Stimulated activated CD4-positive, alpha-beta T cell treated with anti-CD3 and anti-CD28 coated beads, Interleukin-1b, Interleukin-23, amount 100 ng/mL, for 1 hour (primary cell): ENCODE measurements at places on chromosomes 11 and 22.

- no peak for DNase-seq
Observed at GRCh38 chr22:30785527-30785926, 90.9 kb downstream of the OSBP2 start.

DNA sequence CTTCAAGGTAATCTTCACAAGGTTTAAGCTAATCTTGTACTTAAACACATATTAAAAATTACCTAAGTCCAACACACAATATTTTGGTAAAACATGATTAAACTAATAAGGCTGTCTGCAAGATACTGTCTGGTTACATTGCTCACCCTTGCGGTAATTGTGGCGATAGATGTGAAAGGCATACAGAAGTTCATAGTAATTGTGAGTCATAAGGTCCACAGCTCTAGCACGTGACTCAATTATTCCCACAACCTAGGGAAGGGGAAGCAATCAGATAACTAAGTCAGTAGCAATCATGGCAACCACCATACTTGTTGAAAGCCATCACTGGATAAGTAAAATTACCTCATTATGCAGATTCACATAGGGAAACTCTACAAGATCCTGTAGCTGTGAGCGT, 30.5 kb upstream of the FNBP4 start:
- no peak for DNase-seq

- DNase-seq: no peak
Observed at GRCh38 chr22:32855045-32855756, 53.7 kb downstream of the TIMP3 start.

DNA sequence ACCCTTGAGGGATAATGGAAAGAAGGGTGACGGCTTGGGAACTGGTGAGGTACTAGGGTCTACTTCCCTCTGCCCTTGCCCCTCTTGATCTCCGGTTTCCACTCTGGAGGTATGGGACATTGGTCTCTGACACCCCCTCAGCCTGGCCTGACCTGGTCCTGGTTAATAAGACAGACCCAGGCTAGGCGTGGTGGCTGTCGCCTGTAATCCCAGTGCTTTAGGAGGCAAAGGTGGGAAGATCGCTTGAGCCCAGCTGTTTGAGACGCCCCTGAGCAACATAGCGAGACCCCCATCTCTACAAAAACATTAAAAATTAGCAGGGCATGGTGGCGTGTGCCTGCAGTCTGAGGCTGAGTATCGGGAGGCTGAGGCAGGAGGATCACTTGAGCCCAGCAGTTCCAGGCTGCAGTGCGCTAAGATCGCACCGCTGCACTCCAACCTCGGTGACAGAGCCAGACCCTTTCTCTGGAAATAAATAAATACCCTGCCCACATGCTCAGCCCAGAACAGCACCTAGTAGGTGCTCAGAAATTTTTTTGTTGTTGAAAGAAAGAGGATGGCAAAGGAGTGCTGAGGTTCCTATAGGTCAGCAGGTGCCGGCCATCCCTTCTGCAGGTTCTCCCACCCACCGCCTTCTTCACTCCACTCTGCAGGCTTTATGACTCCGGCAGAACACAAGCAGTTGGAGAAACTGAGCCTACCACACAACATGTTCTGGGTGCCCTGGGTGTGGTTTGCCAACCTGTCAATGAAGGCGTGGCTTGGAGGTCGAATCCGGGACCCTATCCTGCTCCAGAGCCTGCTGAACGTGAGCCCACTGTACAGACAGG, 6.3 kb downstream of the BEST1 start:
- DNase-seq: no peak

DNA sequence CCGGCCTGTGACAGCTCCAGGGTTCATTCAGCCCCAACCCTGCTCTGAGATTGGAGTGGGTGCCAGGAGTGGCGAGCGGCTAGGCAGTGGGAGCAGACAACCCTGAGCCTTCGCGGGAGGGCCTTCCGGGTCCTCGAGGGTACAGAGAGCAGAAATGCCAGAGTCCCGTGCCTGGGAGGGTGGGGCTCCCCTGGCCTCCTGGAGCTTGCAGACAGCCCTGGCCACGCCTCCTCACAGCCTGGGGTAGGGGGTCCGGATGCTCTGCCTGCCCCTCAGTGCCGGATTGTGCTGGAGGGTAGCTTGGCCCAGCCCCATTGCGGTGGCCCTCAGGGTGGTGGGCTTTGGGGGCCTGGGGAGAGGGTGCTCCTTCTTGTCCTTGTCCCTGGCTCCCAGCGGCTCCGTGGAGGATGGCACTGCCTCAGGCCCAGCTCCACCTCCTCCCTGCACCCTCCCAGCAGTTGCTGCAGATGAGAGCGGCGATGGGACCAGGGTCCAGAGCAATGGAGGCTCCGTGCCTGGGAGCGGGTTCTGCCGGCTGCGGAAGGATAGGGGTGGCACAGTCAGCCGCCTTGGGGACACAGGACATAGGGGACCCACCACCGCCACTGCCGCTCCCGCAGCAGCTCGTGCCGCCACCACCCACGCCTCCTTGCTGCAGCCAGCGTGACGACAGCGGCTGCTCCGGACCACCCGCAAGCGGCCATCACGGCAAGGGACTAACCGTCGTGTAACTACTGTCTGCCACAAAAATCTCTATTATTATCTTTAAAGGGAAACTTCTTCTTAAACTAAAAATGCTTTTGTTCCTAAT, 34.9 kb upstream of the OR10G7 start:
- no peak for DNase-seq

GRCh38 chr11:6926208-6927029, at the start of gene ZNF215:
Gene ZNF215, plus strand, starts transcription at chr11:6926426. Its CDS starts 5,847 bp downstream, at chr11:6932273.
- no peak for DNase-seq

DNA sequence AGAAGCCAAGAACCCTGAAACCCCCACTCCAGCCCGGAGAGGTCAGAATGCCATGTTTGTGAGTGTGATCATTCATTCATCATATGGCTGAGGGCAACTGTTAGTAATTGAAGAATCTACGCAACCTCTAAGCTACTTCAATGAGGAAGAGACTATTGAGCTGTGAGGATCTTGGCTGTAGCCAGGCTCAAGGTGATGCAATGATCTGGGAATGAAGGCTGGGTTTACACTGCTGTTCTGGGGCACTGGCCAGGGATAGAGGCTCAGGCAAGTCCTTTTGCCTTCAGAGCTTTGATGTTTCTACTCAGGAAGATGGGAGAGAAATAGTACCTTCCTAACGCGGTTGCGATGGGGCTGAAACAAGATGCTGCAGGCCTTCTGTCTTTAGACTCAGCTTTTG, 12.9 kb downstream of the CRYBB2 start:
- no peak for DNase-seq

DNA sequence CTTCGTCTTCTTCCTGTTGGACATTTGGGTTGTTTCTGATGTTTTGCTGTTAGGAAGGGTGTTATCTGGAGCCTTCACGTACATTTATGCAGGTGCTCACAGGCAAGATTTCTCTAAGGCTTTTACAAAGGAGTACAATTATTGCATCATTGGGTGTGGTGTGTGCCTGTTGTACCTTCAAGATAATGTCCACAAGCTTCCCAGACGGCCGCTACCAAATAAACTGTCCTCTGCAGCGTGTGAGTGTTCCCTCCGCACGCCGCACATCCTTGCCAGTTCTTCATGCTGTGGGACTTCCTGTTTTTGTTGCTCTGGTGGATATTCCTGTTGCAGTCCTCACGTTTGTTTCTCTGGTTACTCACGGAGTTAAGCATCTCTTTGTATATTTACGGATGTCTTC, 133.3 kb downstream of the TBC1D22A start:
- no peak for DNase-seq

GRCh38 chr11:2824851-2825250, 60.7 kb downstream of the CDKN1C start:
- no peak for DNase-seq

- no peak for DNase-seq
Observed at GRCh38 chr11:69869311-69869939, 50.2 kb upstream of the FGF3 start.

GRCh38 chr22:27420195-27420816, 381.2 kb downstream of the MN1 start:
- no peak for DNase-seq

DNA sequence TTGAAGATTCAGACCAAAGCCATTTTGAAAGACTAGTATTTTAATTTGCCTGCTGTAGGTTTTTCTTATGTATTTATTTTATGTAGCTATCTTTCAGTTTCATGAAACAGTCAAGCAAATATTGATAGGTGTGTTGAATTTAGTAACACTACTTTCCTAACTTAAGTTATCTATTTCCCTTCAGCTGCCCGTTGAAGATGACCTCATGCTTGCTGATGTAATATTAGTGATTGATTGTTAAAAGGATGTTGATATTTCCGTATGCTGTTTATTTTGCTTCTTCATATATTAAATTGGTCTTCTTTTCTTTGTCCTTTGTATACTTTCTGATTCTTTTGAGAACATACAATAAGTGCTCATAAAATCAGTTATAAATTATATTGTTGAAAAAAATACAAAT, 86.8 kb upstream of the CHORDC1 start:
- no peak for DNase-seq

- DNase-seq: no peak
Observed at GRCh38 chr11:61370349-61371005, 8.3 kb downstream of the TMEM138 start.

DNA sequence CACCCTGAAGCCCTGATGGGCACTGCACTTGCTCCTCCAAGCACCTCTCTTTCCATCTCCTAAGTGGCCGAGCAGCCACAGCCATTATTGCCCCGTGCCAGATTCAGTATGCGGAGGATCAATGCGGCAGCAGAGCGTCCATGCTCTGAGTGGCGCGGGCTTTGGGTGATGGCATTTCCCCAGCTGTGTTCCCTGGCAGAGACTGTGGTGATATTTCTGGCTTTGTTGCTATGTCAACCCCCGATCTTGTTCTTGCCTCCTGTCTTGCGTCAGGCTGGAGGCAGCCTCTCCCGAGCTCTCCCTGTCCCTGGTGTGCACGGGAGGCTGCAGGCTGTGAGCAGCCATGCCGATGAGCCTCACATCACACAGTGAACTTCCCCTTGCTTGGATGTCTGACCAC, 1018.6 kb downstream of the TBC1D22A start:
- DNase-seq: no peak

GRCh38 chr11:27693398-27693797, 6.9 kb downstream of the BDNF start:
- DNase-seq: no peak
